ENCODE measurements at places on chromosomes 2 and 18.

DNA sequence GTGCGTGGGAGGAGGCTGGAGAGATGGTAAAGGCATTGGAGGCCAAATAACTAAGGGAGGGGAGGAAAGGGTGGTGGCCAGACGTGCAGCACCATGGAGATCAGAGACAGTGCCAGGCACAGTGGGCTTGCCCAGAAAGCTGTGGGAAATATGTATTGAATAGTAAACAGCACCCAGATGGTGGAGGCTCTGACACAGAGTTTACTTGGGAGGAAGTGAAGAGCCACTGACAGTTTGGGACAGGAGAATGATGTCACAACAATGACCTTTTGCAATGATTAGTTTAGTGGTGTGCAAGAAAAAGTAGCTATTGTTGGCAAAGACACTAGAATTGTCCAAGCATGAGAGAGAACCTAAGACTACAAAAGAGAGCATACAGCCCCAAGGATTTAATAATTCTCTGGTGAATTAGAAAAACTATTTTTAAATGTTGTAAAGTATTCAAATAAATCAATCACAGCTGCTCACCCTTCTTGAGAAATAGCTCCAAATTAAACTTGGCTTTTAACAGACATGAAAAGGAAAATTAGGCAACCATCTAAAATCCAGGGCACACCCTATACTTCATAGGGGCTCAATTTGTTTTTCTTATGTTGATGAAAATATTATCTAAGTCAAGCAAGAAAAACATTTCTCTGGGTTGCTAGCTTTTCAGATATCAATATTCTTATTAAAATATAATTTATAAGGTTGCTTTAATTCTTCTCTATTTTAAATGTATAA, 458.7 kb upstream of the HNRNPA3 start:
- no peak for DNase-seq

- DNase-seq, result no peak
Measured at GRCh38 chr2:7007846-7008741, 90.9 kb downstream of the RNF144A start.

GRCh38 chr2:172995323-172996244, 80.1 kb upstream of the MAP3K20 start:
- DNase-seq, result no peak

DNA sequence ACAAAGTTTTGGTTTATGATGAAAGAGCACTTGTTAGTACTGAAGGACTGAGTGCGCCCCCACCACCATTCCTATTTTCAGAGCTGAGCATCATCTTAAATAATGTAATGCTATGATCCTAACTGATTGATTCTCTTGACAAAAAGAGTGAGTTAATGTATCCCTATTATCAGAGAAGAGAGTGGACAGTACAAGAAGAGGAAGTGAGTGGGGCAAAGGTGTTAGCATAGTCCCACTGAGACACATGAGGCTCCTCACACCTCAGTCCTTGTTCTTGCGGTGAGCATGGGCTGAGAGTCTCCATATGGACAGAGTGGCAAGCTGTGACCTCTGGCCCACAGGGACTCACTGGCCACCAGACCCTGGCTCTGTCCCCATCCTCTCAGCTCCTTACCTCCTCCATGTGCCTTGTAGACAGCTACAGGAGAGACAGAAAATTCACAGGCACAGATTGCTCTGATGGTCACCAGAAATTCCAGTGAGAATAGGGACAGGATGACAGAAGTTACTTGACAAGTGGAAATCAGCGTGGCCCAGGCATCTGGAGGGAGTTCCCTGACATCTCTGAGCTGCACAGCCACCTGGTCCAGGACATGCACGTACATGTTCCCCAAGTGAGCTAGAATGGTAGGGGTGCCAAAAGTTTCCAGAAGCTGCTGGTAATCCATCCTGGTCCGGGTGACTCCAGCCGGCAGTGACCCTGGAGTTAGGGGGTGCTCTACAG, 32.6 kb downstream of the NAPG start:
- DNase-seq, result no peak

DNA sequence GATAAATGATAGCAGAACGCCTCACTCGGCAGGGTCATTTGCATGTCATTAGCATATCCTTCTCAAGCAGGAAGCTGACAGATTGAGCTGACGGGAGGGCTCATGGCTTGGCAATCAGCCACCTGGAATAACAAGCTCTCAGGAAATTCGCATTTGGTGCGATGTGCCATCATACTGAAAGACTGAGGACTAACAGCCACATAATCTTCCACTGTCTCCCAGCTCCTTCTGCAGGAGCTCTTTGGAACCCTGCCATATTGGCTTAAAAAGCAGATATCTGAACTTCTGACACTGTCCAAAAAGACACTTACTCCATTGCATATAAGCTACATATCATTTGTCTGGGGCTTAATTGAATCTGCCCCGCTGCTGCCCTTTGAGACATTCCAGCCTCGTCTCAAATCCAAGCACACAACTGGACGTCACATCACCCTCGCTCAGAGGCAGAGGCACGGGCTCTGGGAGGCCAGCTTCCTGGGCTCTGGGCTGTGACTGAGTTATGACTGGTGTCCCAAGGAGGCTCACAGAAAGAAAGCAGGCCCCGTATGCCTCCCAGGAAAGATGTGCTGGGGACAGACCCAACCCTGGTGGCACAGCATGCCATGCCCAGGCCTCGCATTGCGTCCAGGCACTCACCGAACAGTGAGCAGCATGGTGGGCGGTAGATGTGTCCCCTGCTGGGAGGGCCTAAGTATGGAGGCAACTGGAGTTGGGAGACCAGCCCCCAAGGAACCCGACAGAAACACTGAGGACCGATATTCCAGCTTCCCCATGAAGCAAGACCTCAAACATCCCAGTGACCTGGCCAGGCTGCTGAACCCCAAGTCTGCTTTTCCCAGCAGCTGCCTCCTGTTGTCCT, 228.0 kb downstream of the ATAD2B start:
- DNase-seq, result no peak

DNA sequence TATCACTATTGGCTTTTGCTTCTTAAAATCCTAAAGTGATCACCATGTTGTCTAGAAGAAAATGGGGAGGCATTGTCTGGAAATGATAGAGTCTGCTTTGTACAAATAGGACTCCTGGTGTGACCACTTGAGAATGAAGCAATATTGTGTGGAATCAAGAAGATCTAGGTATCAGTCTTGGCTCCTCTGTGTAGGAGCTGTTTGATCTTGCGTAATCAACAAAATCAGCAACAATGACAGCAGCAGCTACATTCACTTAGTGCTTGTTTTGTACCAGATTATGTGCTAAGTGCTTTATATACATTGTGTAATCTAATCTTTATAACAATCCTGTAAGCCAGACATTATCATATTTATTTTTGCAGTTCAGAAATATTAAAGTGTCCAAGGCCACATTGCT, 17.8 kb downstream of the NCOA1 start:
- DNase-seq, result no peak

DNA sequence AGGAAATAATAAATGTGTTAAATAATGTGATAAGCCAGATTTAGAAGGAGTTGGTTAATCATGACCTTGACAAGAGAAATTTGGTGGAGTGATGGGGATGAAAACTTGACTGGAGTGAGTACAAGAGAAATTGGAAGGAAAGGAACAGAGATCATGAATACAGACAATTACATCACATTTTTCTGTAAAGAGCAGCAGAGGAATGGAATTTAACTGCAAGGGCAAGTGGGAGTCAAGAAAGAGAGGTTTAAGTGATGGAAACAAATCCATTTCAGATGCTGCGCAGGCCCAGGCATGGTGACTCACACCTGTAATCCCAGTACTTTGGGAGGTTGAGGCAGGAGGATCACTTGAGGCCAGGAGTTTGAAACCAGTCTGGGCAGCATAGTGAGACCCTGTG, 46.7 kb downstream of the ICA1L start:
- DNase-seq, result no peak

DNA sequence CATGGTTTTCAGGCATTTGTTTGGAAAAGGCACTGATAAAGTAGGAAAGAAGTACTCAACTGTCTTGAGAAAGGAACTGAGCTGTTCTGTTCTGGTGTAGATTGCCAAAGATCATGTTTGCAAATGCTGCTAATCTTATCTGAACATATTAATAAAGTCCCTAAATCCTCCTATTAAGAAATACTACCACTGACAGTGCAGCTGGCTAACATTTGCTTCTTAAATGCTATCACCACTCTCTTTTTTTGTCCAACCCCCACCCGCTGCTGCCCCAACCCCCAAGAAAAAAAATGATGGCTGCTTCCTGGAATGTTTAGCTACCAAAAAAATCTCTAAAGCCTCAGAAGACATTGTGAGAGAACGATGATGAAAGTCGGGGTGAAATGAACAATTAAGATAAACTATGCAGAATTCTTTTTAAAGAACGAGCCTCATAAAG, 130.7 kb downstream of the CCBE1 start:
- DNase-seq, result no peak

DNA sequence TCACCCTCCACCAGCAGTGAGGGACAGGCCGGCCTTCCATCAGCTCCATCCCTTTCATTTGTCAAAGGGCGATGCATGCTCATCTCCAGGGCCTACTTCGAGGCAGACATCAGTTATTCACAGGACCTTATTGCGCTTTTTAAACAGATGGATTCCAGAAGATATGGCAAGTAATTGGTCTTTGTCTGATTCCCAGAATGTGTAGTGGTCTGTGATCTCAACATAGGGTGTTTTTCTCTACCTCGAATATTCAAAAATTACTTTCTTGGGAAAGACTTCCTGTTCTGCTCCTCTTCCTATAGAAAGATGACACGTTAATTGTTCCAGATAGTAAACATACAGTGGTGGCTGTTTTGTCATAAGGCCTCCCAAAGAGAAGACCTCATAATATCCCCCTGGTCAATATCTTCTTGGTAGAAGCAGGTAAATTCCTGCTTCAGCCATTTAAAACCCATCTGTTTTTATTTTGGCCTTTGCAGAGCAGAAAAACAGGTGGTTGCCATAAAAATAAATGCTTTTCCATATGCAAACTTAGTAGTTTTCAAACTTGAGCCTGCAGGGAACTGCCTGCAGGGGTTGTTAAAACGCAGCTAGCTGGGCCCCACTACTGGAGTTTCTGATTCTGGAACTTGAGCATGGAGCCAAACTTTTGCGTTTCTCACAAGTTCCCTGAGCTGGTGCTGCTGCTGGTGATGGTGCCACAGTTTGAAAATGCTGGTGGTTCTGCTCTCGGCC, 8.2 kb downstream of the SMARCAL1 start:
- DNase-seq, result no peak

DNA sequence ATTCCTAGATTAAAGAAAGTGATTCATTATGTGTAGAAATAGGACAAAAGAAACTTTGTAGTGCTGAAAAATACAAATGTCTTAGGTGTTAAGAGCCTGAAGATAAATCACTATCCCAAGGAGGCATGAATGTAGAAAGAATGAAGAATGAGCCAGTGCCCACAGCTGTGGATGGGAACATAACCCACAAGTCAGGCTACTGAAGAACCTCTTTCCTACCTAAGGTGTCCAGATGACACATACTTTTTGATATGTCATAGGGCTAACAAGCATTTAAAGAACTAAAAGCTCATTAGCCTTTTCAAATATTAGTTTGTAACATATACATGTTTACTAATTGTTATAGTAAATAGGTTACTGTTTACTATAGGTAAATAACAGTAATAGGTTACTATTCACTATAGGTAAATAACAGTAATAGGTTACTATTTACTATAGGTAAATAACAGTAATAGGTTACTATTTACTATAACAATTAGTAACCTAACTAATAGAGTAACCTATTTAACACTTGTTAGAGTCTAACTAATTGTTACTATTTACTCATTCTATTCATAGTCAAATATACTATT, 275.0 kb upstream of the KYNU start:
- no peak for DNase-seq

DNA sequence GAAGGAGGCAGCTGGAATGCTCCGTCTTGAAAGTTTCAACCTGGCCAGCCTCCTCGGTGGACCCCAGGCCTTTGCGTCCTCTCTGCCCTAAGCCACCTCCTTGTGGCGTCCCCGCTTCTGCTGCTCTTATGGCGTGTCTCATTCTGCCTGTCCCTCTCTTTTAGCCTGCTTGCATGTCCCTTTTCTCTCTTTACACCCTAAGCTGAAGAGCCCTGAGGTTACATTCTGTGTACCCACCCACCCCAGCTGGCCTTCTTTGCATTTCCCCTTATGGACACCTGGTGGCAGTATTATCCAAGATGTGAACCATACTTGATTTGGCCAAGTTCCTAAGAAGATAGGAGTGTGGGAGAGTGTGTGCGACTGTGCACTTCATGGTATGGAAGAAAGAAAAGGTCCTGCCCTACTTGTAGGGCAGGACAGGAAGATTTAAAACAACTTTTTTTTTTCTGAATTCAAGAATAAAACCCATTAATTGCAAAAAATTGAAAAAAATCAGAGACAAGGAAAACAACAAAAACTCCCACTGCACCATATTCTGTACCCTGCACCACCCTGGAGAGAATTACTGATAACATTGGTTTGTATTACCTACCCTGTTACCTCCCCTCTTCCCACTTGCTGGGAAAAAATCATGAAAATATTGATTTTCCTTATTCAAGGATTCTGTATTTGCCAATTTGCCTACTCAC, 77.4 kb downstream of the DYSF start:
- no peak for DNase-seq

- no peak for DNase-seq
Measured at GRCh38 chr2:170716851-170717598, 1.9 kb downstream of the SP5 start.

GRCh38 chr2:239214725-239215124, 186.1 kb downstream of the HDAC4 start:
- DNase-seq, result no peak

DNA sequence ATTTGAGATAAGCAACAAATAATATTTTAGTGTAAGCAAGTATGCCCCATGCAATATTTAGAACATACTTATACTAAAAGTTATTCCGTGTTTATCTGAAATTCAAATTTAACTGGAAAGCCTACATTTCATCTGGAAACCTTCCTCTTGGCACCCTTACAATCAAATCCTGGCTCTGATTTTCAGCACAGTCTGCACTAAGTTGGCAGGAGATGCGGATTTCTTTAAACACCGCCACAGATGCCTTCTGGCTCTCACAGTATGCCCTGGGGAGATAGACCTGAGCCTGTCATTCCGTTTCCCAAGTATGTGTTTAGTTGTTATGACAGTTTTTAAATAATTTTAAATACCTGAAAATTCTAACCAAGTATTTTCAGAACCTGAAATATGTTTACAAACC, 7.3 kb upstream of the MLPH start:
- no peak for DNase-seq

GRCh38 chr2:127655209-127656073, 9.5 kb downstream of the GPR17 start:
- DNase-seq, result no peak

DNA sequence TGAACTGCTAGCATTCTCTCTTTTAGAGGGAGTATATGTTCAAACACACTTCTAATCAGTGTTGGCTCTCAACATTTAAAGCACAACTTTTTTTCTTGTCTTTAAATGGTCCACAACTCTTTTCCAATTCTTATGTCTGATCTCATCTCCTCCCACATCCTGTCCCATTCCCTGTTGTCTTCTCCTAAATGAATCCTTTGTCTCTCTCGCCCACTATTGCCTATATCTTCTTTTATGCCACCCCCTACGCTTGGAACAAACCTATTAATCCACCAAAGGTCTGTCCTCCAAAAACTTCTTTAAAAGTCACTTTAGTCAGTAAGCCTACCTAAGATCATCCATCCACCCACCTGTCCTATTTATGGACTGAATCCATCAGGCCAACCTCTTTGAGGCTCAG, 235.5 kb upstream of the SMAD7 start:
- no peak for DNase-seq

GRCh38 chr18:36314754-36315153, 17.2 kb downstream of the FHOD3 start:
- DNase-seq, result no peak

GRCh38 chr2:20632446-20632990, 18.4 kb downstream of the HS1BP3 start:
- no peak for DNase-seq
